ENCODE measurements at places on chromosomes 16 and 17.

DNA sequence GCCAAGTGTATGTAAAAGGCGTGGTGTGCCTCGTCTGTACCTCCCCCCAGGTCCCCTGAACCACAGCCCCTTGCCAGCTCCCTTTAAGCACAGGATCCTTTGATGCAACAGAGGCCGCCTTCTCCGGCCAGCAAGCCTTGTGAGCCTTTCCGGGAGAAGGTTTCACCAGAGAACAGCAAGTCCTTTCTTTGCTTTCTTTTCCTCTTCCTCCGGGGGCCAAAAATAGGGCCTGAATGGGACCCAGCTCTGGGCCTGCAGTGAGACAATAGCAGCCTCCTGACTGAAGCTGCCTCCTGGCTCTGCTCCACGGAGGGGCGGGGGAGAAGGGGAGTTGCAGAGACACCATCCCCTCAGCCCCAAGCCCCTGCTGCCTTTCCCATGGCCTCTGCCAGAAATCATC lies 9.0 kb downstream of the ADGRG1 start:
- no peak for DNase-seq

- no peak for DNase-seq
These were observed 77.6 kb upstream of the RBL2 start for GRCh38 chr16:53356478-53357207.

- no peak for DNase-seq
These were observed 40.9 kb upstream of the MEOX1 start for GRCh38 chr17:43702637-43703036.

- DNase-seq: no peak
These were observed 81.3 kb upstream of the C16orf82 start for GRCh38 chr16:26985100-26986065.

- DNase-seq: no peak
These were observed 15.3 kb upstream of the HEXD start for GRCh38 chr17:82402865-82403264.

- DNase-seq: no peak
These were observed 10.3 kb upstream of the BAHCC1 start for GRCh38 chr17:81384929-81385319.

- no peak for DNase-seq
These were observed 76.2 kb upstream of the DNAH17 start for GRCh38 chr17:78653382-78653781.

GRCh38 chr16:49277386-49277742 lies 4.3 kb downstream of the CBLN1 start:
- no peak for DNase-seq

GRCh38 chr17:47975189-47975822 lies 4.4 kb downstream of the CDK5RAP3 start:
- no peak for DNase-seq

DNA sequence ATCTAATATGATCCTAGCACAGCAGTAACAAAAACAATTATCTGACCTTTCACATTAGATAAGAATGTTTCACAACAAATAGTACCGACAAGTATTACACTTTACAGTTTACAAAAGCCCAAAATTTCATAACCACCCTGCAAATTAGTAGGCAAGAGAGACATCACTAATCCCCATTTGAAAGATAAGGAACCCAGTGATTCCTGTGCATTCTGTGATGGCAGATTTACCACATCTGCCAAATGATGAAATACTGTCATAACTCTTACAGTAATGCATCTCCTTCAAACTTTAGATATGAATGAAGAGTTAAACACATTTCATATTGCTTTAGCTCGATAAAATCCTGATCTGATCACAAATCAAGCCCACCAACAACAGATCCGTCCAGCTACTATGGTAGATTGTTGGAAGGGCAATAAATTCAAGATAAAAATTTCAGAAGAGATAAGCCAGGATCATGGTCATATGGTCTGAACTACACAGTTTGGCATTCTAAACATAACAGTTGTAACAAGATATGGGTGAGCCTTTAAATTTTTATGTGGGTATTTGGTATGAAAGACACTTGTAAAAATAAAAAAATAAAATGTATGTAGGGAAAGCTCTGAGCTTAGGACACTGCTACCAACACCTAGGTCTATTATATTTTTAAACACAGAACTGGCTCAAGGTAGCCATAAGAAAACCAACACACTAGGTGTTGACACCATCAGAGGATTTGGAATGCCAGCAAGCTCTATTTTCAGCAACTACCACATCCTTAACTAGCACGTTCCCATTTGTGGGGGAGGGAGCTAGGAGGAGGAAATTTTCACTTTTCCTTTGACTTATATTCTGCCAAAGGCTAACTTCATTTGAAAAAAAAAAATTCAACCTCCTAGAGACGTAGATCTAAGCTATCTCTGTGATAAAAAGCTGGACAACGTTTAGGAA lies 9.3 kb downstream of the YWHAE start:
- no peak for DNase-seq

DNA sequence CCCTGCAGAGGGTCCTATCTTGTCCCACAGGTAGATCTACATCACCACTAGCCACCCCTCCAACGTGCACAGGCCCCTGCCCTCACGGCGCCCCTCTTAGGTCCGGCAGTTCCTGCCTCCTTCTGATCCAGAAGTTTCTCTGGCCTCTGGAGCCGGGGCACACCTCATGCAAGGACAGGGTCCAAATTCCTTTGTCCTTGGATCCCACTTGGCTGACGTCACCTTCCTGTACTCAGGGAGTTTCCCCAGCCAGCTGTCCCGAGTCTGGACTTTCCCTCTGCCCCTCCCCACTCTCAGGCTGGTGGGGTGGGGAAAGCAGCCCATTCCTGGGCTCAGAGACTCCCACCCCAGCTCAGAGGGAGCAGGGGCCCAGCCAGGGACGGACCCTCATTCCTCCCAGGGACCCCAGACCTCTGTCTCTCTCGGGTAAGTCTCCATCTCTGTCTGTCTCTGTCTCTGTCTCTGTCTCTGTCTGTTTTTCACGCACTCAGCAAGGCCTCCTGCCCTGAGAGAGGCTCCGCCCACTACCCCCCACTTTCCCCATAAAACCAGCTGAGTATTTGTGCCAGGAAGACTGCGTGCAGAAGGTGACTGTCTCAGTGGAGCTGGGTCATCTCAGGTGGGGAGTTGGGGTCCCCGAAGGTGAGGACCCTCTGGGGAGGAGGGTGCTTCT lies at the start of gene IL32:
IL32 (plus strand) TSS at position 572 of the 673 bp plus-strand sequence. CDS start 172 bp downstream, outside the sequence.
- peak; percentile 59 for DNase-seq

DNA sequence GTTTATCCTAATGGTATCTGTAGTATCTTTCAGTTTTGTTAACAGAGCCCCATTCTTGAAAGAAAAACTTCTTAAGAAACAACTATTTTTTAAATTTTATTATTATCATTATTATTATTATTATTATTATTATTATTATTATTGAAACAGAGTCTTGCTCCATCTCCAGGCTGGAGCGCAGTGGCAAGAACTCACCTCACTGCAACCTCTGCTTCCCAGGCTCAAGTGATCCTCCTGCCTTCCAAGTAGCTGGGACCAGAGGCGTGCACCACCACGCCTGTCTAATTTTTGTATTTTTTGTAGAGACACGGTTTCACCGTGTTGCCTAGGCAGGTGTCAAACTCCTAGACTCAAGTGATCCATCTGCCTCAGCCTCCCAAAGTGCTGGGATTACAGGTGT lies 23.4 kb downstream of the SUPT6H start:
- DNase-seq: no peak
